ENCODE measurements at places on chromosomes 2 and 18. TPM values are rescaled to one million over a fixed set of nuclear protein-coding genes. Genes with fewer than 3 reads are reported as not detected.

GRCh38 chr2:151347906-151348305 is 9.5 kb upstream of the TNFAIP6 start:
- H3K36me3 ChIP-seq, result no peaks in the 10 kb centered on the region
- H3K4me1 ChIP-seq, result no peaks in the 10 kb centered on the region
- H3K4me3 ChIP-seq, result no peak overlapping the region
- no peak for DNase-seq
- H3K27ac ChIP-seq, result no peak overlapping the region

DNA sequence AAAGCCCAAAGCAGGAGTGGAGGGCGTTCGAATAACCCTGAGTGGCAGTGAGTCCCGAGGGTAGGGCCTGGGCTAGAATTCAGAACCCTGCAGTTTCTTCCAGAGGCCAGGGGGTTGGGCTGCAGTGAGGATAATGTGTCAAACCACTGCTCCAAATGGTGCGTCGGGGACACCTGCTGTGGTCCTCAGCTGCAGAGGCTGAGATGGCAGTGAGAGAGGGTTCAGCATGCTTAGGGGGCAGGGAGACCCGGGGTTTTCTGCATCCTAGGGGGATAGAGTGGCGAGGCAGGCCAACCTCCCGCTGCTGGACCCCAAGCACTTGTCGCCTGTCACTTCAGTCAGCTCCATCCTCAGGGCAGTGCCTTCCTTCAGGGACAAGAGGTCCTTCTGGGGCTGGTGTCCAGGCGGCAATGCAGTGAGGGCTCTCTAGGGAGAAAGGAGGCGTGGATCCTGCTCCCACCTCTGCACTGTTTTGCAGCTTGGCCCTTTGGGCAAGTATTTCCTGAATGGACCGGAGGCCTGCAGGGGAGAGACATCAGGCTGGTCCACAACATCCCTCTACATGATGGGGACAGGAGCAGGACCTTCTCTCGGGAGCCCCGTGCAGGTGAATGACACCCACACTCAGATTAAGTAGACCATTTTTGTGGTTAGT is 8.4 kb upstream of the NTSR2 start:
- DNase-seq, result no peak
- peaks cover 3% of the 10 kb centered on the region for H3K4me1 ChIP-seq
- H3K27me3 ChIP-seq, result peaks cover 25% of the 10 kb centered on the region
- no peaks in the 10 kb centered on the region for H3K36me3 ChIP-seq
- H3K4me3 ChIP-seq, result no peak overlapping the region

DNA sequence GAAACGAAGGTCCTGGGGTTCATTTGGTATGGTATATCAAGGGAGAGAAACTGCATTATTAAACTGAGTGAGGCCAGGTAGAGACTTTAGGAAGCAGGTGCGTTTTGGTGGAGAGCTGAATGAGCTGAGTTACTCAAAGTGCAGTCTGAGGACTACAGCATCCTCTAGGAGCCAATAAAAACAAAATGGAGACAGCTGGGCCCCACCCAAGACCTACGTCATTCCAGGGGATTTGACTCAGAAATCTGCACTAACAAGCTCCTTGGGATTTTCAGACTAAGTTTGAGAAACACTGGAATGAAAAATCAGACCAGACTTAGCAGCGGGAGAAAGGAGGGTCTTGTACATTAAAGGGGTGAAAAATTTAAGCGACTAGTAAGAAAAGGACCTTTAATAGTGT is 131.5 kb downstream of the UXS1 start:
- no peak for DNase-seq
- H3K4me3 ChIP-seq, result no peak overlapping the region
- H3K27me3 ChIP-seq, result peaks cover 2% of the 10 kb centered on the region
- H3K4me1 ChIP-seq, result peaks cover 31% of the 10 kb centered on the region
- H3K27ac ChIP-seq, result no peak overlapping the region

- no peak for DNase-seq
- peaks cover 4% of the 10 kb centered on the region for H3K27me3 ChIP-seq
- no peak within 1 kb of the TSS for H3K4me3 ChIP-seq
- no peaks in the 10 kb centered on the region for H3K4me1 ChIP-seq
These were observed at the start of gene CPLX4 for GRCh38 chr18:59318460-59319050. Gene CPLX4 (minus strand): TSS chr18:59318649. CDS start chr18:59318462, 187 bp downstream.

DNA sequence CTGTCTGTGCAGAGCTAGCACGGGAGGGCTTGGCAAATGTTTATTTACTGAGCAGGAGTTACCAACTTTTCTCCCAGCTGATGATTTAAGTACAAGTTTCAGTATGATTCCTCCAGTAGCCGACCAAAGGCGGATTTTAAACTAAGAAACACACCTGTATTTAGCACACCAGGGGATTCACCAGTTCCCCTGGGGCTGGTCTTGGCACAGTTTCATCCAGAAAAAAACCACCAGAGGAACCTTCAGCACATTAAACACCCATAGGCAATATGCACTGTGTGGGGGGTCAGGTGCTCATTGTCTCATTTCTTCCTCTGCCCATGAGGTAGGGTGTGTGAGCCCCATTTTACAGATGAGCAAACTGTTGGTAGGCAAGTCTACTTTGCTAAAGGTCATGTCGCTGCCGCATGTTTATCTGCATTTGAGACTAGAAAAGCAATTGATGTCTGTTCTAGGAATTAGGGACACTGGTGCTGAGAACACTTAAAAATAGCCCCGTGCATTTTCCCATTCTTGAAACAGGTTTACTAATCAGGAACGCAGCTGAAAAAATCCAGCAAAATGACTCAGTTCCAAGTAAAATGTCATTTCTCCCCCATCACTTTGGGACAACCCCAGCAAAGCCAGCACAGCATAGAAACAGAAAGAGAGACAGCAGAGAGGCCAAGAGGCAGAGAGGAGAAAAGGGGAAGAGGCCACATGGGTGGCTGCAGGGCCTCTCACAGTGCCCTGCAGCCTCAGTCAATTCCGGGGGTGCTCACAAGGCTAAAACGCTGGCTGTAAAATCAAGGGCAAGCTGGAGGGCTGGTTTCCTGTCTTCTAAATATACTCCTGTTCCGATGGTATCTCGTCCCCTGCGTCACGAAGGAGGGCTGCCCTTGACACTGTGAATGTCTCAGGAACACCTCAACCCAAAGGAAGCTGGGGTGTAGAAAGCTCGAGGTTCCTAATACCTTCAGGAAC is 166.8 kb upstream of the ID2 start:
- peak overlapping the region; percentile 42 for H3K4me3 ChIP-seq
- H3K4me1 ChIP-seq, result peaks cover 46% of the 10 kb centered on the region
- peak overlapping the region; percentile 96 for H3K27ac ChIP-seq
- H3K36me3 ChIP-seq, result peaks cover 10% of the 10 kb centered on the region
- no peaks in the 10 kb centered on the region for H3K27me3 ChIP-seq

- H3K36me3 ChIP-seq, result no peaks in the 10 kb centered on the region
- no peak for DNase-seq
- no peak overlapping the region for H3K27ac ChIP-seq
These were observed 239.8 kb downstream of the CALCRL start for GRCh38 chr2:187208199-187208785.

GRCh38 chr18:46642561-46642960 is 14.5 kb downstream of the LOXHD1 start:
- H3K27me3 ChIP-seq, result no peaks in the 10 kb centered on the region
- no peak for DNase-seq
- no peak overlapping the region for H3K4me3 ChIP-seq
- H3K27ac ChIP-seq, result no peak overlapping the region
- no peaks in the 10 kb centered on the region for H3K4me1 ChIP-seq

GRCh38 chr2:107132070-107132469 is 246.1 kb upstream of the ST6GAL2 start:
- DNase-seq, result no peak
- H3K36me3 ChIP-seq, result no peaks in the 10 kb centered on the region
- H3K4me3 ChIP-seq, result no peak overlapping the region
- no peak overlapping the region for H3K27ac ChIP-seq
- no peaks in the 10 kb centered on the region for H3K27me3 ChIP-seq

DNA sequence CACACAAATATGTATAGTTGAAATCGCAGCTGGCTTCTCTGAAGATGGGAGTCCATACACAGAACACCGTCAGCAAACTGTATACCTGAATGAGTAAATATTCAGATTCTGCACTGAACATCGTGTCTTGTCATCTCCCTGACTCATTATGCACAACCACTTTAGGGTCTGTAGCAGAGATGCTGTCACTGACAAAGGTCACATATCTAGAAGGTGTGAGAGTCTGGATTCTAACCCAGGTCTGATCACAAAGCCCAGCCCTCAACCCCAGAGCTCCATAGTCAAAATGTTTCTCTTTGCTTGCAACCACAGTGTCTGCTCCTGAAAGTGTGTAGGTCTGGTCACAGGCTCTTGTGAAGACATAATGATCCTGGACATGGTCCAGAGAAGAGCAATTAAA is 78.3 kb upstream of the PAX8 start:
- H3K4me3 ChIP-seq, result no peak overlapping the region
- no peak overlapping the region for H3K27ac ChIP-seq
- H3K27me3 ChIP-seq, result no peaks in the 10 kb centered on the region
- DNase-seq, result no peak
- no peaks in the 10 kb centered on the region for H3K36me3 ChIP-seq
- peaks cover 8% of the 10 kb centered on the region for H3K4me1 ChIP-seq

DNA sequence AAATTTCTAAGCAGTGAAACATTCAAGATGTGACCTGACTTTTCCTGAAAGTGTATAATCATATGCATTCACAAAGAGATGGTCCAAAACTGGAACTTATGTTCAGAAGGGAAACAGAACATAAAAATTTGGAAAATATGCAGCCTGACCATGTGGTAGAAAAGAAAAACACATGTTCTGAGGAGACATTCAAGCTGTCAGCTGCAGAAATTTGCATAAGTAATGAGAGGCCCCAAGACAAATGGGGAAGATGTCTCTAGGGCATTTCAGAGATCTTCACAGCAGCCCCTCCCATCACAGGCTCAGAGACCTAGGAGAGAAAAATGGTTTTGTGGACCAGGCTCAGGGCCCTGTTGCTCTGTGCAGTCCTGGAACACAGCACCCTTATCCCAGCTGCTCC is 123.8 kb downstream of the RPIA start:
- no peak for DNase-seq
- H3K4me3 ChIP-seq, result no peak overlapping the region
- no peaks in the 10 kb centered on the region for H3K4me1 ChIP-seq
- no peaks in the 10 kb centered on the region for H3K36me3 ChIP-seq
- no peak overlapping the region for H3K27ac ChIP-seq
- peaks cover 3% of the 10 kb centered on the region for H3K27me3 ChIP-seq

GRCh38 chr2:237480988-237481525 is 6.0 kb upstream of the MLPH start:
- DNase-seq, result no peak
- H3K4me1 ChIP-seq, result peaks cover 2% of the 10 kb centered on the region
- H3K36me3 ChIP-seq, result no peaks in the 10 kb centered on the region

- H3K36me3 ChIP-seq, result peaks cover 3% of the 10 kb centered on the region
- H3K4me1 ChIP-seq, result no peaks in the 10 kb centered on the region
- no peak overlapping the region for H3K4me3 ChIP-seq
- no peaks in the 10 kb centered on the region for H3K27me3 ChIP-seq
These were observed 91.7 kb downstream of the ACTR3 start for GRCh38 chr2:113981404-113982134.

DNA sequence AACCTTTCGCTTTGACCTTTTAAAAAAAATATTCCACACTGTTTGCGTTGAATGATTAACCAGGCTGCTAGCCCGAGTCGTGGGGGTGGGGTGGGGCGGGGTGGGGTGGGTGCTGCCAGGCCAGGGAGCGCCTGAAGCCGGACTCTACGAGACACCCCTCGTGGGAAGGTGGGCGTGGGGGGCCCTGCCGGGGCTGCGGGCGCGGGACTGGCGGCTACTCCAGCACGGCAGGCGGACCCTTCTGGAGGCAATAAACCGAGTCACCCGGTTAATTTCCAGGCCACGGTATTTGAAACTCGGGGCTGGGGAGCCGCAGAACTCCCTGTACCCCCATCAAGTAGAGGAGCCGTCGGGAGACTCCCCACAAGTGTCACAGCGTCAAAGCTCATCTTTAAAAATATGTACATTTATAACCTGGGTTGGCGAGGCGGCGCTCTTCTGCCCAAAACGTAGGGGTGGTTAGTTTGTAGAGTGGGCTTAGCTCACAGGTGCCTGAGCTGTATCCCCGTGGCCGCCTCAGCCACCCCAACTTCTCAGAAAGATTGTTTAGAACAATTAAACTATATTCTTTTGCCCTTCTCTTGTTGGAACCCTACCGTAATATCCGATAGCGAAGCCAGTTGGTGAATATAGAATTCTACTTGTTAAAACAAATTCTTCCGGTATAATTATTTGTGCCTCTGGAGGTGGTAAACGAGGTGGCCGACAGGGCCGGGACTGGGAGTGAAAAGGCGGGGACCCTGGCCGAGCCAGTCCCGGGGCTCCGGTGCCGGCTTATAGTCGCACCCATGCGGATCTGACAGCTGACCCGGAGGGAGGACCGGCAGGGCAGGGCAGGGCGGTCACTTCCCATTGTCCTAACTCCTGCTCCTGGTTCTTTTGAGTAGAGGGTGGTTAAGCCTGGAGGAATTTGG is 1.4 kb downstream of the B3GNT2 start:
- H3K36me3 ChIP-seq, result peaks cover 16% of the 10 kb centered on the region
- peaks cover 2% of the 10 kb centered on the region for H3K27me3 ChIP-seq
- H3K4me3 ChIP-seq, result peak overlapping the region; percentile 88

DNA sequence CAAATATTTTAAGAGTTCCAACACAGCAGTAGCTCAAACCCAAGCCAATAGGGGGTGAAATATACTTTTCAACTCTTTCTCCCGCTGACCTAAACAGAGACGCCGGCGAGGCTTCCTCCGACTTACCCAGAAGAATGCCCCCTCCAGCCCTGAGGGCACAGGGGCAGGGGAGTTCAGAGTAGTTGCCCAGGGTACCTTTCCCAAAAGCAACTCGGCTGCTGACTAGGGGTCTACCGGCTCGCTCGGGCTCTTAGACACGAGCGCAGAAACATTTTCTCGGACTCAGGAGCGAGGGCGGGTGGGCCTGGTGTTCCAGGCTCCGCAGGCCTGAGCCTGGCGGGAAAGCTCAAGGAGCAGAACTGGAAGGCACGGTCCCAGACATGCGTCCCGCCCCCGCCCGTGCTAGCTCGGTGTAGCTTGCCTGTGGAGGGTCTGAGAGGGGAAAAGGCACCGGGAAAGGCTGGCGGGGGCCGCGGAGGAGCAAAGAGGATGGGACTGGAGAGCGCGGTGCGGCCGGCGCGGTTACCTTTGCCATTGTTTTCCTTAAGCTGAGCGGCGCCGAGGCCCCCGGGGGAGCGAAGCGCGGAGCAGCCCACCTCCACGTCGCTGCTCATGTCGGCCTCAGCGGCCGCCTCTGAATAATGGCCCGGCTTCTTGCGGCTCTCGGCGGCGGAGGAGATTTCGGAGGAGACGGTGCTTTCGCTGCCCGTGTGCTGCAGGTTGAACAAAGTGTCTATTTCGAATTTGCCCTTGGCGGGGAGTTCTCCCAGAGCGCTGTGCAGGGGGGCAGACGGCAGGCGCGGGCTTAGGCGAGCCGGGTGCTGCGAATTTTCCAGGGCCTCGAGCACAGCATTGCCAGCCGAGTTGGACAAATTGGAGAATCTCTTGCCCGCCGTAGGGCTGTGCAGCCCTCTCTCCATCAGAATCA is 674 bp downstream of the EVX2 start:
- no peak overlapping the region for H3K27ac ChIP-seq
- H3K4me1 ChIP-seq, result peaks cover 17% of the 10 kb centered on the region
- DNase-seq, result no peak
- H3K27me3 ChIP-seq, result peaks cover 86% of the 10 kb centered on the region

- no peak overlapping the region for H3K4me3 ChIP-seq
- no peak for DNase-seq
- H3K27ac ChIP-seq, result no peak overlapping the region
- H3K4me1 ChIP-seq, result no peaks in the 10 kb centered on the region
These were observed 103.2 kb upstream of the EFEMP1 start for GRCh38 chr2:56026828-56027227.

GRCh38 chr2:74045454-74045853 is 60.7 kb downstream of the TET3 start:
- peaks cover 9% of the 10 kb centered on the region for H3K36me3 ChIP-seq
- no peaks in the 10 kb centered on the region for H3K27me3 ChIP-seq
- H3K27ac ChIP-seq, result no peak overlapping the region
- peaks cover 33% of the 10 kb centered on the region for H3K4me1 ChIP-seq

Gene INPP1
- 7.0 TPM for total RNA-seq

Gene NIF3L1
- total RNA-seq, result 33.3 TPM

Gene IL36A
- not detected for total RNA-seq

Gene GYPC
- total RNA-seq, result 150 TPM

Gene LIPG
- 0.22 TPM for total RNA-seq

Gene NCKAP5
- total RNA-seq, result not detected

Gene HOXD13
- not detected for total RNA-seq

Gene TOGARAM2
- total RNA-seq, result 2.0 TPM

Measured in activated naive CD4-positive, alpha-beta T cell treated with anti-CD3 and anti-CD28 coated beads for 36 hours (primary cell).